ENCODE measurements at places on chromosomes 4 and X. TPM values are rescaled to one million over a fixed set of nuclear protein-coding genes. Genes with fewer than 3 reads are reported as not detected.

MAGED2 gene
- total RNA-seq: 137 TPM

SULT1E1 gene
- not detected for total RNA-seq

SLC2A9 gene
- total RNA-seq: 0.28 TPM

F8A2 gene
- not detected for total RNA-seq

NALF2 gene
- total RNA-seq: not detected

SOX3 gene
- not detected for total RNA-seq
